WTC11 (cell line): ENCODE measurements at places on chromosomes 2 and 18. TPM values are rescaled to one million over a fixed set of nuclear protein-coding genes. Genes with fewer than 3 reads are reported as not detected.

DNA sequence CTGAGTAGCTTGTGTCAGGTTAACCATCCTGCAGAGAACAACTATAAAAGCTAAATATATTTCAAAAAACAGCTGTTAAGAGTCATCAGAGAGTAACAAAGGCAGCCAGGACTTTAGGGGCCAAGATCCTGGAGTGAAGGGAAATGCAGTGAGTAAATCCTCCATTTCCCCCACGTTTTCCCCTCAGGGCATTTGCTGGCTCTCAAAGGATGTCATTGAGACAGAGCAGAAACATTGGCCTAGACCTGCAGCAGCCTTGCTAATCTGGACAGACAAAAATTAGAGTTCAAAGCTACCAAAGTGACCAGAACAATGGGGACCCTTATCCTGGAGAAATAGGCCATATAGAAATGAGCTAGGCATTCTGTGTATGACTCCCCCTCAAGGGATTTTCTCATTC is 21.1 kb upstream of the KLHL29 start:
- no peak for DNase-seq
- H3K27me3 ChIP-seq = peaks cover 35% of the 10 kb centered on the region
- H3K4me3 ChIP-seq = no peak overlapping the region
- H3K36me3 ChIP-seq = no peaks in the 10 kb centered on the region; the same call in 1 of the 2 replicates
- no peak overlapping the region for H3K27ac ChIP-seq

DNA sequence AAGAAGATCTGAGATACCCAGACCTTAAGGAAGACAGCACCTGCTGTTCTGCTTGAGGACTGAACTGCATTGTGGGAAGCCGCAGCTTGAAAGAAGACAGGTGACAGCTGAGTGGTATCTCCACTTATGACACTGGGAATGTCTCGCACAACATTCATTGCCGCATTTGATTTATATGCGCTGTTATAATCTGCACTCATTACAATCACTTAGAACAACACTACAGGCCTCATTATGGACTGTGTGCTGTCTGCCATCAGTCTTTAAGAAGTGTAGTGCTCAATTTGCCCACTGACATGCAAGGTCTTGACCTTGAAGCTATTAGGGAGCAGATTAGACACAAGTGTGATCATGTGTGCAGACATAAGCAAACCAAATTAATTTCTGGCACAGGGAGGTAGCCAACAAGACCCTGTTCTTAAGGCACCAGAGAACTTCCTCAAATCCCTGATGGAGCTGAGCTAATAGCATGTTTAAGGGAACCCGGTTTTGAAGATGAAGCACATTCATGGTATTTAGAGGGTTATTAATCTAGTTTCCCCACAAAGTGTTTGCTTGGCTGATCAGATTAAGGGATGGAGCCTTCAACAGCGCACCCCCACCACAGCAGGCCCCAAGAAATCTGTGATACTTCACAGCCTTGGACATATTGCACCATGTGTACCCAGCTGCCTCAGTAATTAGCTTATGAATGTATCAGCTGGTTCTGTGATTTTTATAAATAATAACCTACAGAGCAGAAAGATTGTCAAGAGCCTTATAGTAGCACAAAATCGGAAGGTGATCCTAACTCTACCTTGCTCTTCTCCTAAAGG is 146.8 kb downstream of the SATB2 start:
- no peak for DNase-seq
- H3K27me3 ChIP-seq = no peaks in the 10 kb centered on the region
- H3K36me3 ChIP-seq = peaks cover 7% of the 10 kb centered on the region; the same call in 1 of the 2 replicates
- no peaks in the 10 kb centered on the region for H3K4me1 ChIP-seq
- peak overlapping the region; percentile 76; the same call in 1 of the 2 replicates for H3K27ac ChIP-seq

GRCh38 chr18:58091099-58091611 is 47.1 kb downstream of the NEDD4L start:
- no peak for DNase-seq
- H3K4me3 ChIP-seq = no peak overlapping the region
- peaks cover 18% of the 10 kb centered on the region for H3K36me3 ChIP-seq
- peaks cover 78% of the 10 kb centered on the region for H3K4me1 ChIP-seq
- peak overlapping the region; percentile 1; the same call in 1 of the 2 replicates for H3K27ac ChIP-seq

Gene POMC
- total RNA-seq = 3.2 to 4.4 TPM (median 3.7 TPM) in 3 replicates

Gene KCNJ3
- 0.31 to 0.69 TPM (median 0.32 TPM) in 3 replicates for total RNA-seq

Gene LRP2
- total RNA-seq = 0.59 to 1.2 TPM (median 1.0 TPM) in 3 replicates

DNA sequence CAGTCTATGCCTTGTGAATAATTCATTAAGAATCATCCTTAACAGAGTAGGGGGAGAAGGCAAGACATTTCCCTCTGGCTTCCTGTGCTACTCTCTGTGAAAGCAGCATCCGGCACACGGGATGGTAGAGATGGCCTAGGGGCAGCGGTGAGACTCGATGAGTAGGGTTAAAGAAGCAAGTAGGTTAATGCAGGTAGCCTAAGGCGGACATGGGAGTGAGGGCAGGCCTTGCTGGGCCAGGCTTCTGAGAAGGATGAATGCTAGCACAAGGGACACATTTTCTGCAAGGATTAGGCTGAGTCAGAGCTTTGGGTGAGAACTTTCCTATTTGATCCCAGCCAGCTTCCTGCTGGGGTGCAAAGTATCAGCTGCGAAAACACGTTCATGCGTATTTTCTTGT is 80.8 kb downstream of the NXPH2 start:
- H3K27me3 ChIP-seq = no peaks in the 10 kb centered on the region
- H3K4me3 ChIP-seq = no peak overlapping the region
- H3K4me1 ChIP-seq = peaks cover 18% of the 10 kb centered on the region
- peak; percentile 19 for DNase-seq

Gene PAIP2B
- 19.3 to 22.4 TPM (median 22.2 TPM) in 3 replicates for total RNA-seq

GRCh38 chr2:229980431-229981184 is 58.3 kb downstream of the FBXO36 start:
- DNase-seq = peak; percentile 13
- H3K4me3 ChIP-seq = no peak overlapping the region
- H3K36me3 ChIP-seq = 0 out of 2 replicates have a peak, but pooled peaks cover 3% of the 10 kb centered on the region
- no peaks in the 10 kb centered on the region for H3K27me3 ChIP-seq
- peaks cover 19% of the 10 kb centered on the region for H3K4me1 ChIP-seq

DNA sequence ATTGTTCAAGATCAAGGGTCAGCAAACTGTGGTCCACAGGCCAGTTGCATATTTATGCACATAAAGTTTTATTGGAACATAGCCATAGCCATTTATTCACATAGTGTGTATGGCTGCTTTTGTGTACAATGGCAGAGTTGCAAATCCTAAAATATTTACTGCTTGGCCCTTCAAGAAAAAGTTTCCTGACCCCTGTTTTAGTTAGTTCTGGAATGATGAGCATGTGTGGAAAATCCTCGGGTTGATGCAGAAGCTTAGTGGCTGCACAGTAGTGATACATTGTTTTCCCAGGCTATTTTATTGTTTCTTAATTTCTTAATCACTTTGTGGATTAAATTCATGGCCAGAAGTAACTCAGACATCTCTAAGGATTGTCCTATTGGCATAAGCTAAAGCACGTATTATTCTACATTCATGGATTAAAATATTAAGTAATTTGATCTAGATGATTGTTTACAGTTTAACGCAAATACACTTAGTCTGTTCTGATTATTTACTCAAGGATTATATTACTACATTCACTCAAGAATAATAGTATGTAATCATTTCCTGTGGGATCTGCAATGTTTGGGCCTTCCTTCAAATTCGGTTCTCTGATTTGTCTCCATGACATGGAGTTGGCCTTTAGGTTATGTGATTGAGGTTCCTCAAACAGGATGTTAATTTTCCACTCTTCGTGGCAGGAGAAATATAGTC is 165.5 kb downstream of the TMEM247 start:
- H3K4me3 ChIP-seq = no peak overlapping the region
- H3K27ac ChIP-seq = no peak overlapping the region
- peaks cover 3% of the 10 kb centered on the region for H3K27me3 ChIP-seq
- H3K4me1 ChIP-seq = no peaks in the 10 kb centered on the region

- DNase-seq = no peak
- H3K27ac ChIP-seq = no peak overlapping the region
- H3K36me3 ChIP-seq = no peaks in the 10 kb centered on the region
- H3K4me3 ChIP-seq = no peak overlapping the region
- H3K4me1 ChIP-seq = no peaks in the 10 kb centered on the region
Measured at GRCh38 chr2:55089726-55090125, 39.5 kb upstream of the RTN4 start.

GRCh38 chr2:188512456-188512855 is 220.8 kb downstream of the GULP1 start:
- no peak overlapping the region for H3K4me3 ChIP-seq
- no peak for DNase-seq
- H3K27me3 ChIP-seq = no peaks in the 10 kb centered on the region
- no peaks in the 10 kb centered on the region for H3K36me3 ChIP-seq
- H3K27ac ChIP-seq = no peak overlapping the region

Gene HRH4
- not detected in 3 replicates for total RNA-seq

Gene PMAIP1
- total RNA-seq = 152 to 162 TPM (median 161 TPM) in 3 replicates

Gene FABP1
- 0.39 to 1.1 TPM (median 0.46 TPM) in 3 replicates for total RNA-seq

DNA sequence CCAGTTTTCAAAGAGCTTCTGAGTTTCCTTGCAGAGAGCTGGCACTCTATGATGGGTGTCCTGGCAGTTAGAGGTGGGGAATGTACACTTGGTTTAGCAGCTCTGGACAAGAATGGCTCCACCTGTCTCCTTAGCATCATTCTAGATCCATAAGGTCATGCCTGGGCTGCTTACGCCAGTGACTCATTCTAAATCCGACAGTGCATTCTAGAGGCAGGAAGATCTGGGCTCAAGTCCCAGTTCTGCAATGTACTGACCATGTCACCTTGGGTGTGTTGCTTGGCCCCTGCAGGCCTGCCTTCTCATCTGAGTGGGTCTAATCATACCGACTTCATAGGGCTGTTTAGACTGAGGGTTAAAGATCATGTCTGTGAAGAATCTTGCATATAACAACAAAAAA is 46.5 kb downstream of the PTGR3 start:
- no peak overlapping the region for H3K27ac ChIP-seq
- H3K27me3 ChIP-seq = no peaks in the 10 kb centered on the region
- H3K4me3 ChIP-seq = no peak overlapping the region
- H3K36me3 ChIP-seq = no peaks in the 10 kb centered on the region
- DNase-seq = no peak

DNA sequence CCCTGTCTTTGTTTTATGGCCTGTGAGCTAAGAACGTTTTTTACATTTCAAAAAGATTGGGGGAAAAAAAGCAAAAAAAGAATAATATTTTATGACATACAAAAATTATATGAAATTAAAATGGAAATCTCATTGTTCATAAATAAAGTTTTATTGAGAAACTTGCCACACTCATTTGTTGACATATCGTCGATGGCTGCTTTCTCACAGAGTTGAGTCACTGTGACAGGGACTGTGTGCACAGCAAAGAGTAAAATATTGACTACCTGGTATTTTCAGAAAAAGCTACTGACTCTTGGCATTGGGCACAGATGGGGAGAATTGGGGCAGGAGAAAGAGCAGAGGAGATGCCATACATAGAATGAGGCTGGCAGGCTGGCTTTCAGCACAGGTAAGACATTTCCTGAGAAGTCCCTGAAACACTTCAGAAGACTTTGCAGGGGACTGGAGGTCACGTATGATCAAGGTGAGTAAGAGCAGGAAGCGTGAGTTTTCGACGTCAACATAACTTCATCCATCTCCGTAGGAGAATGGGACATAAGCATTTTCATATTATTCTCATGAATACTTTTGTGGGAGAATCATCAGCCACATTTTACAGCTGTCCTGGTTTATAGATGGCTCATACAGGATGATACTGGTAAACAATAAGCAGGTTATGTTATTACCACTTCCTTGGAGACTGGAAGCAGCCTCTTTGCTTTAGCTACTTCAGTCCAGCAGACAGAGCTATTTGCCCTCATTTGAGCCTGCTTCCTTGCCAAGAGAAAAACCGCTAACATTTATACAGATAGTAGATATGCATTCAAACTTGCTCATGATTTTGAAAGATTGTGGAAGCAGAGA is 32.5 kb upstream of the PUM2 start:
- no peaks in the 10 kb centered on the region for H3K36me3 ChIP-seq
- no peak overlapping the region for H3K27ac ChIP-seq
- H3K4me3 ChIP-seq = no peak overlapping the region

DNA sequence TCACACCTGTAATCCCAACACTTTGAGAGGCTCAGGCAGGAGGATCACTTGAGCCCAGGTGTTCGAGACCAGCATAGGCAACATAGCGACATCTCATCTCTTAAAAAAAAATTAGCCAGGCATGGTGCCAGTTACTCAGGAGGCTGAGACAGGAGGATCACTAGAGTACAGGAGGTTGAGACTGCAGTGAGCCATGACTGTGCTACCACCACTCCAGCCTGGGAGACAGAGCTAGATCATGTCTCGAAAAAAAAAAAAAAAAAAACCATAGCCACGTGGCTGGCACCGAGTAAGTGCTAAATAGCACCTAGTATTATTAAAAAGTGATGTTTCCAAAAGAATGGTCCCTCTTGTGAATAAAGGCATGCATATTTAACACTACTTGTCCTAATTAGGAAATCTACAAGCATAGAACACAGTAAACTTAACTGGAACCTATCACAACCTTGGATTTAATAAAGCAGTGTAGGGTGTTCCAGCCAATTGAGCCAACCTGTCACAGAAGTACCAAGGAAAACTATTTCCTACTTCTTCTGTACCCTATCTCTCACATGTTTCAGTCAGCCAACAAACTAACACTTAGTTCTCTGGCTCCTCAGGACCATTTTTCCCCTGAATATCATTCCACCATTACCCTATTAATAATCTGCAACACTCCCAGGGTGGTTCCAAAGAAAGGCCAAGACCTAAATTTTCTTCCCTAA is 8.8 kb downstream of the RAB1A start:
- H3K4me1 ChIP-seq = peaks cover 16% of the 10 kb centered on the region
- DNase-seq = no peak
- no peak overlapping the region for H3K4me3 ChIP-seq
- H3K27me3 ChIP-seq = no peaks in the 10 kb centered on the region

Gene SULT1C2
- total RNA-seq = 2.2 to 3.4 TPM (median 2.6 TPM) in 3 replicates

Gene NGEF
- 4.5 to 6.6 TPM (median 5.4 TPM) in 3 replicates for total RNA-seq

GRCh38 chr2:70069049-70069448 is 18.2 kb upstream of the PCBP1 start:
- H3K4me1 ChIP-seq = peaks cover 4% of the 10 kb centered on the region
- no peak overlapping the region for H3K4me3 ChIP-seq
- H3K36me3 ChIP-seq = peaks cover 20% of the 10 kb centered on the region
- no peaks in the 10 kb centered on the region for H3K27me3 ChIP-seq

- H3K36me3 ChIP-seq = peaks cover 26% of the 10 kb centered on the region
- DNase-seq = no peak
- H3K27ac ChIP-seq = no peak overlapping the region
- peaks cover 7% of the 10 kb centered on the region for H3K4me1 ChIP-seq
Measured at GRCh38 chr2:230325316-230326243, 1.4 kb upstream of the SP140L start.

Gene RGPD3
- total RNA-seq = 0.07 to 0.11 TPM (median 0.11 TPM) in 3 replicates

Gene ID2
- total RNA-seq = 38.6 to 55.0 TPM (median 47.0 TPM) in 3 replicates

Gene SCN7A
- total RNA-seq = 0.14 to 0.32 TPM (median 0.17 TPM) in 3 replicates

GRCh38 chr2:189407281-189408209 is 33.7 kb upstream of the WDR75 start:
- H3K36me3 ChIP-seq = no peaks in the 10 kb centered on the region
- no peak overlapping the region for H3K27ac ChIP-seq
- H3K4me1 ChIP-seq = peaks cover 17% of the 10 kb centered on the region
- no peak for DNase-seq
